ENCODE measurements at places on chromosomes 7 and 10.

GRCh38 chr7:98126311-98127142 is 19.9 kb downstream of the LMTK2 start:
- no peak for DNase-seq

- DNase-seq: peak; percentile 77
These were observed 8.7 kb upstream of the GLRX3 start for GRCh38 chr10:130127364-130128061.

DNA sequence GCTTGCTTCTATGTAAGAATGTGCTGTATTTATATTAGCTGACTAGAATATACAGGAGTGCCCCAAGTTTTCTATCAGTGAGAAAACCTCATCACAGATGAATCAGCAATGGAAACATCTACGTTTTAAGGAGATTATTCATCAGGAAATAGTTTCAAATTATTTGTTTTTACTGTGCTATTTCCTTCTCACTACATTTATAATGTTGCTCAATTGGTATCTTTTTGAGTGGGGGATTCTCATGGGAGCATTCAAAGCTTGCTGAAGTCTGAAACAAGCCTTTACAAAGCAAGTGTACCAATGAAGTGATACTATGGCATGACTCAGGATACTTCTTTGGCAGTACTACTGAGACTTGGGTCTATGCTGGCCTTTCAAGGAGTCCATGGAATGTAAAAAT is 191.1 kb upstream of the SLC26A5 start:
- no peak for DNase-seq

DNA sequence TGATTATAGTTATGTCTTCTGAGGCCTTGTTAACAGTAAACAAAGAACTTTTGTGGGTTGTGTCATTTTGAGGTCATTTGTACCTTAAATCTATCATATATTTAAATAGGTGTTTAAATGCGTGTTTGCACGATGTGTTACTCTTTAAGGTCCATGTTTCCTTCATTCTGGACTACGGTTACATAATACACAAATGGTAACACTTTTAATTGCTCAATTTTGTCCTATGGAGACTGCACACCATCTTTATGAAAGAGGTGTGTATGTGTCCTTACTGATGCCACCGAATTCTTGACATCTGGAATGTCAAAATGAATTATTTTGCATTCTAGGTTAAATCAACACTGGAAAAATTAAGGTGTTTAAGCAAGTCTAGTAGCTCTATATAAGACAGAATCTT is 1.7 kb downstream of the PALS2 start:
- DNase-seq: no peak

DNA sequence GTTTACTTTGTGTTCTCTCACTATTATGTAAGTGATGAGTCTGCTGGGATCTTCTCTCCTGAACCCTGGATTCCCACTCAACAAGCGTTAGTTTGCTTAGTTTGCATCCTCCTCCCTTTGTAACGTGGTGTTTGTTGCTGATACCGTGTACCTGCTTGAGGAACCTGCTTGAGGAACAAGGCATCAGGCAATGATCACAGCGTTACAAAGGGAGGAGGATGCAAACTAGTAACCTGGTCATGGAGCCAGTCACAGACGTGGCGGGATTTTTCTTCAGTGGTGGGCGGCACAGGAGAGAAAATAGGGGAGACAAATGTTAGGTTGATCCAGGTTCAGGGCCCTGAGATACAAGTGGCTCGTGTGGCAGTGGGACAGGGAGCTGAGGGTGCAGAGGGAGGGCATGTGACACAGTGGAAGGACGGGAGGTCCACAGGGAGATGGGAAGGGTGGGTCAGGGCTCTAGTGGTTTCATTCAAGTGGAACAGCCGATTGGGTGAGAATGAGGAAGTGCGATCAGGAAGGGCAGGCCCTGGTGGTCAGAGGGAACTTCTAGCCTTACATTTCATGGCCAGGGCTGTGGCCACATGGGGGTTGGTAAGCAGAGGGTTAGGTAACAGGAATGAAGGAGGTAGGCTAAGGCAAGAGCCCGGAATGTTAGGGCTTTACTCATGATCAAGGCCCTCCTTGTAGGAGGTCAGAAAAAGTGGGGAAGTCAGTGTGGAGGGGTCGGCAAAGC is 38.0 kb downstream of the SNX10 start:
- no peak for DNase-seq

GRCh38 chr10:42428534-42428933 is 209.8 kb downstream of the ZNF33B start:
- no peak for DNase-seq

- DNase-seq: no peak
These were observed 168.2 kb downstream of the SND1 start for GRCh38 chr7:127819975-127820731.

- DNase-seq: no peak
These were observed 126.1 kb upstream of the KCNMA1 start for GRCh38 chr10:77763453-77764430.

DNA sequence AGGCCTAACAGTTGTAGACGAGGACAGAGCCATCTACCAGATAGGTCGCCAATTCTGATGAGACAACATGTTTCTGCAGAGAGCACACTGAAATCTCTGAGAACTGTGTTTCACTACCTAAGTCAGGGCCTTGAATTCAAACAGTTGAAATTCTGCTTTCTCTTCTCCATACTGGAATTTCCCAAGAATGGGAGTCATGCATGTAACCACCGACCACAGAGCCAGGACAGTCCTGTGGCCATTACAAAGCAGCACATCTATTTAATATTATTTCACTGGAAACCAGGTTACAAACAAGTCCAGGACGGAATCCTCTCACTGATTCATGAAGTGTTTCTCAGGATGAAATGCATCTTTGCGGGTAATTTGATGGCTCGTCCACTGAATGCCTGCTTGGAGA is 62.0 kb upstream of the ST8SIA6 start:
- no peak for DNase-seq

- no peak for DNase-seq
These were observed 15.3 kb upstream of the KCNIP2 start for GRCh38 chr10:101858723-101859500.

DNA sequence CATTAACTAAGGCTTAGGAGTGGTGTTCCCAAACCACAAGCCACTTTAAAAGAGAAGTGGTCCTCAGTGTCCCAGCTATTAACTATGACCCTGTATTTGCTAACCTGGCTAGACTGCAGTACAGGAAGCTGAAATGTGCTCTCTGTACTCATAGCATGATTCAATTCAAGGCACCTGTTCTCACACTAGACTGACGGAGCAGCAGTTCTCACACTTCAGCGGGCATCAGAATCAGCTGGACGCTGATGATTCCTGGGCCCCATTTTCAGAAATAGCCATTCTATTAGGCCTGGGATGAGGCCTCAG is 24.5 kb upstream of the MSRB2 start:
- DNase-seq: no peak

GRCh38 chr7:38021892-38022291 is 101.5 kb downstream of the EPDR1 start:
- no peak for DNase-seq

DNA sequence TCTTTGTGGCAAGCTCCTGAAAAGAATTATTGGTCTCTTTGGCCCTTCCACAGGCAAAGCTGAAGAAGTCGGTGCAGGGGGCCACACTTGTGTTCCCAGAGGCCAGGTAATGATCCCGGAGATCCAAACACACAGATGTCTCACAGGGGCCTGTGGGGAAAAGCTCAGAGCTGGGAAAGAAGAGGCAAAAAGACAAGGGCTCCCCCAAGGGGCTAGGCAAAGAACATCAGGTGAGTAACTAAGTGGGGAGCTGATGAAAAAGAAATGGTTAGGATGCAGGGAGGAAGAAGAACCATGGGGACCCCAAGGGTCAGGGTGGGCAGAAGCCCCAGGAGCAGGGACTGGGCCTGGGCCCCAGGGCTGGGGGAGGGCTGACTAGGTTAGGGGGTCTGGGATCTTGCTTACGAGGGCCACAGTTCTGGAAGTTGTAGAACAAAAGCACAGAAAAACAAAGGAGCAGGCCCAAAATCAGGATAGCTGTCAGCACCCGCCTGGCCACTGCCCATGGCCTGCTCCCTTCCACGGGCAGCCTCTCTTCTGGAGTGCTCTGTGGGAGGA is 1.1 kb downstream of the KEL start:
- DNase-seq: peak; percentile 23

- no peak for DNase-seq
These were observed 990.7 kb downstream of the SORCS1 start for GRCh38 chr10:106173838-106174237.

DNA sequence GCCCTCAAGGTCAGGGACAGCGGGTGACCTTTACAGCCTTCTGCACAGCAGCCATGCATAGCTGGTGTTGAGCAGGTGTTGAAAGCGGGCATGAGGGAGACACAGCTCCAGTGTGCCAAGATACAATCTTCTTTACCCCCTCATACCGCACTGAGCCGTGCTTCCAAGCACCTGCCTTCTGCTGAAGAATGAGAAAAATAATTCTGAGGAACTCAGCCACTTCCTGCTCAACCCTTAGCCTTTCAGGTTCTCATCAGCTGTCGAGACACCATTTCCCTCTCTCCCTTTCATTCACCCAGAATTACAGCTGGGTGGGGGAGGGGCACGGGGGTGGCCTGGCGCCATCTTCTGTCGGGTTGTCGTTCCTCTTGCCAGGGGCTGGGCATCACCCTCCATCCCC is 58.6 kb downstream of the COL13A1 start:
- no peak for DNase-seq

DNA sequence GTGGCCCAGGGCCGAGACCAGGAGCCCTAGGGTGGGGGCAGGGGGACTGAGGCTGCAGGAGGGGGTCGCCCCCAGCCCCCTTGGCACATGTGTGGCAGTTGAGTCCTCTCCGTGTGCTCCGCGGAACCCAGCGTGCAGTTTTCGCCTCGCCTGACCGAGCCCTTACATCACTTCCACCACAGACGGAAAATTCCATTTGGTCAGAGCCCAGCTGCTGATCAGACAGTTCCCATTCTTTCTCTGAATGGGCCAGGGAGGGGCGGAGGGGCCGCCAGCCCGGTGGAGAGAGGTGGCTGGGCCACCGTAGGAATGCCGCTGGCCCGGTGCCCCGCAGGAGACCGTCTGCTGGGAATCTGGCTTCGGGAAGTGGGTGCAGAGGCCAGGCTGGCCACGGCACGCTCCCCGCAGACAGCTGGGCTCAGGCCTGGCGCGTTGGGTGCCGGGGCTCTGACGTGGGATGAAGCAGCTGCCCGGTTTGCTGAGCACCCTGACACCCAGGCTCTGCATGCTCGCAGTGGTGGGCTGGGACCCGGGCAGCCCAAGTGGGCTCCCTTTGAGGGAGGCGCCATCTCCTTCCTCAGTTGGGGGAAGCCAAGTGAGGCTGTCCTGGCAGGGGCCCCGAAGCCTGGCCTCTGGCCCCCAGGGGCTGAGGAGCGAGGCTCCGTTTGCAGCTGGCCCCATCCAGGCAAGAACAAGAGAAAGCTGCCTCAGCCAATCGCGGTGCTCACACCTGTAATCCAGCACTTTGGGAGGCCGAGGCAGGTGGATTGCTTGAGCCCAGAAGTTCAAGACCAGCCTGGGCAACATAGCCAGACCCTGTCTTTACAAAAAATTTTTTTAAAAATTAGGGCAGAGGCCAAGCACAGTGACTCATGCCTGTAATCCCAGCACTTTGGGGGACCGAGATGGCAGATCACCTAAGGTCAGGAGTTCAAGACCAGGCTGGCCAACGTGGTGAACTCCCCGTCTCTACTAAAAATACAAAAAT is 9.9 kb downstream of the TTYH3 start:
- DNase-seq: peak; percentile 88

DNA sequence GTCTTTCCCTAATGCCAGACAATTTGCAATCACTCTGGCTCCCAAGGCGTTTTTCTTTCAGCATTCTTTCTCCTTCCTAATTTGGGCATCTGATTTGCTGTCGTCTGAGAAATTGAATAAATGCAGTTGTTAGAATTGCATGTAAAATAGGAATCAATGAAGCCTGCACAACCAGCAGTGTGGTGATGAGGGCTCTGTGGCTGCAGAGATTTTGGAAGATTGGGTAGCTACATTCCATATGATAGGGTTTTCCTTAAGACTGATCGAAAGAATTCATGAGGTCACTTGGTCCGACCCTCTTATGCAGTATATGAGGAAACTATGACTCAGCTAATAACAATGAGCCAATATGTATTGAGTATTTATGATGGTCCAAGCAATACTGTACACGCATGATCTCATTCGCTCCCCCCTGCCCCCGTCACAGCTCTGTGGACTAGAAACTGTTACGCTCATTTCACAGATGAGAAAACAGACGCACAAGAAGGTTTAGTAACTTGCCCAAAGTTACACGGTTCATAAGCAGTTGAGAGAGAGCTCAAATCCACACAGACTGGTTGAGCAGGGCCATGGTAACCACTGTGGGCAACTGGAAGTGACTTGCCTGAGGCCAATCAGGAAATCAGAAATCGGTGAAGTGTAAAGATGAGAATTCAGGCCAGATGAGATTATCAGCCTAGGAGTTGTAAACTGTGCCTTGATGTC is 527.2 kb downstream of the GATA3 start:
- DNase-seq: no peak

DNA sequence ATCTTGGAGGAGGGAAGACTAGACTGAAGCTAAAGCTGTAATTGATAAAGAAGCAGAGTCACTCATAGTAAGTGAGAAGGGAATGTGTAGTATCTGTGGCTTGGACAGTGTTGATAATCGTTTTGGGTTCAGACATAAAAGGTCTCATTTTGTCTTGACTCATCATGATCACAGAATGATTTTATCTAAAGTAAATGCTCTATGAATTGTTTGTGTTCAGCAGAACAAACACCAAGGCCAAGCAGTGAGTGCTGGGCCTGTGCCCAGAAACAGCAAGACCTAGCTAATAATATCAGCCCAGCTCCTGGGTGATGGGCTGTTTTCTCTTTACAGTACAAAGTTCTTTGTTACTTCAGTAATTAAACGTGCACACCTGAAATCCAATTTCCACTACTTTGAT is 26.7 kb upstream of the CD36 start:
- no peak for DNase-seq

DNA sequence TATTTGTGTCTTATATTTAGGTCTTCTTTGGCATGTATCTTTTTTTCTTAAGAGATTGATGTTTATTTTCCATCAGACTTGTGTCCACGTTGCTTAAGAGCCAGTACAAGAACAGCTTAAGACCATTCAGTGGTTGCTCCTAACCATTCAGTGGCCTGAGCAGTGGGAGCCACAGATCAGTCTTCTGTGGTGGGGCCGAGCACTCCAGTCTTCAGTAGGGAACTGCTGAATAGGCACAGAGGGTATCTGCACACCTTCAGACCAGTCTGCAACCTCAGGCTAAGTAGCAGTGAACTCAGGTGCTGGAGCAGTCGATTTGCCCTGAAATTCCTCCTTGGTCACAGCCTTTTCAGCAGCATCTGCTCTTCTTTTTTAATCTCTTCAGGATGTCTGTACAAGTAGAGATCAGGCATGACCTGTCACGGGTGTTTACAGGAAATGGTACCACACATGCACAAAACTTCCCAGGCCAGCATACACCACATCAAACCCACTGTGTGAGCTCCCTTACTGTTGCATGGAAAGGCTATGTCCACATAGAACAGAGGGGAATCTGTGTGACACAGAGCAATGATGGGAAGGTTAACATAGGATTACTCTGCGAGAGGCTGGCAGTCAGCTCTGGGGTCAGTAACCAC is 51.5 kb downstream of the FAM107B start:
- DNase-seq: no peak

GRCh38 chr10:3040069-3040468 is 27.3 kb upstream of the PFKP start:
- DNase-seq: no peak

All from WTC11 (cell line).